SHP77 treated with DMSO at 0.1 percent for 48 hours (cell line): ENCODE measurements at places on chromosomes 2 and 18.

DNA sequence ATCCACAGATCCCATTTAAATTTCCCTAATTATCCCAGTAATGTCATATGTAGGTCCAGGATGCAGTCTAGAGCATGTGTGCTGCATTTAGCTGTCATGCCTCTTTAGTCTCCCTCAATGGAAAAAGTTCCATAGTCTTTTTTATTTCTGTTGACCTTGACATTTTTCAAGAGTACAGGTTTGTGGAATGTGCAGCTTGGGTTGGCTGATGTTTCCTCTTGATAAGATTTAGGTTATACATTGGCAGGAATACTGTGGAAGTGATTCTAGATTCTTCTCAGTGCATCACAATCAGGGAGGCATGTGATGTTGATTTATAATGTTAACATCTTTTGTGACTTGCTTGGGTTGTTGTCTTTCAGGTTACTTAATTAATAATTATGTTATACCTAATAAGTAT is 42.5 kb downstream of the PPM1B start:
- DNase-seq = no peak

- no peak for DNase-seq
Measured at GRCh38 chr2:44731505-44731904, 210.0 kb upstream of the SIX3 start.

DNA sequence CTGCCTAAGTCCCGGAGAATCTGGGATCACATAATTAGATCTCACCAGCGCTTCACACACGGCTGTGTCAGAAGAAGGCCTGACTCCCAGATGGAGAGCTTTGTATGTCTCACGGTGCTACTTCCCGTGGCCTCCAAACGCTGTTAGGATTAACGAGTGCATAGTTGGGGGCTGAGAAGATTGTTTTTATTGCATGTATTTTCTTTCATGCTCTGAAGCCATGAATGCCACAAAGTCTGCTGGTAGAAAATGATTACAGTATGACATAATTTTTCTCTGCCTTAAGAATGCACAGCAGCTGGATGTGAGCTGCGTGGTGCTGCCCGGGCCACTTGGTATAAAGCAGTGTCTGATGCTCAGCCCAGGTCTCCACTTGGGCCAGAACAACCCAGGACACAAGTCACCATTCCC is 166.5 kb downstream of the SEPTIN10 start:
- DNase-seq = no peak

DNA sequence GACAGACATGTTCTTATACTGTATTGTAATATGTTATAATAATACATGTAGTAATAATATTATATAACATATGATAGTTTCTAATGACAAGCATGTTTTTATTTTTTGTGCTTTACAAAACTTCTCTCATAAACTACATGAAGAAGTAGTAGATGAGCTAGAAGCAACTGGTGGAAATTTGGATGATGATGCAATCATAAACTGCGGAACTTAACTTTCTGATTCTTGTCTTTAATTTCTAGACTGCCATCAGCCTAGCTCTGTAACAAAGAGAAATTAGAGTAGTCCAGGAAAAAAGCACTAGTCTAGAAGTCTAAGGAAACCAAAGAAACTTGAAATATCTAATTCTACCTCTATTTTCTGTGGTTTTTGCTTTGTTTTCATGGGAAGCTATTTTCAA is 71.0 kb upstream of the SPATS2L start:
- DNase-seq = no peak

- no peak for DNase-seq
Measured at GRCh38 chr2:98247383-98247782, 98.9 kb upstream of the CNGA3 start.

DNA sequence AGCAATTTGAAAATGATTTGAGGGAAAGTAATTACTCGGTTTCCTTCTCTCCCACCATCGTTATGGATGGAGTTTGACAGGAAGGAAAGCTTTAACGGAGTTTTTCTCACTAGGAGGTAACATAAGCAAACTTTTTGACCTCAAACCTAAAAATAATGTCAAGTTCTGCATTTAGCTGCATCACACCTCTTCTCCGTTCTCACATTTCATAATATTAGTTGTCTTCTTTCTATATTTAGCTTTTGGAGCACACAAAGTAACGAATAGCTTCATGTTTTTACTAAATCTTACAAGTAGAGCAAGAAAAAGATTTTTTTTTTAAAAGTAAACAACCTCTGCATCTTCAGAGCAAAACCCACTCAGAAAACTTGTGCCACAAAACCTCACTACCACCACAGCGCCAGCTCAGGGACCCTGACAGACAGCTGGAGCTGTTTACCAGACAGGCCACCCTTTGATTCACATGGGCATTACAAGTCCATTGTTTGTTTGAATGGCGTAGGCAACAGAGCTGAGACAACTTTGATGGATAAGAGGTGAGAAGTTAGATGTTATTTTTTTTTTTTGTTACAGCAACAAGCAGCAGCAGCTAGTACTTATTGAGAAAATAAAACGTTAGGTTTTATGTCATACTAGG is 21.9 kb upstream of the ICOS start:
- DNase-seq = no peak

DNA sequence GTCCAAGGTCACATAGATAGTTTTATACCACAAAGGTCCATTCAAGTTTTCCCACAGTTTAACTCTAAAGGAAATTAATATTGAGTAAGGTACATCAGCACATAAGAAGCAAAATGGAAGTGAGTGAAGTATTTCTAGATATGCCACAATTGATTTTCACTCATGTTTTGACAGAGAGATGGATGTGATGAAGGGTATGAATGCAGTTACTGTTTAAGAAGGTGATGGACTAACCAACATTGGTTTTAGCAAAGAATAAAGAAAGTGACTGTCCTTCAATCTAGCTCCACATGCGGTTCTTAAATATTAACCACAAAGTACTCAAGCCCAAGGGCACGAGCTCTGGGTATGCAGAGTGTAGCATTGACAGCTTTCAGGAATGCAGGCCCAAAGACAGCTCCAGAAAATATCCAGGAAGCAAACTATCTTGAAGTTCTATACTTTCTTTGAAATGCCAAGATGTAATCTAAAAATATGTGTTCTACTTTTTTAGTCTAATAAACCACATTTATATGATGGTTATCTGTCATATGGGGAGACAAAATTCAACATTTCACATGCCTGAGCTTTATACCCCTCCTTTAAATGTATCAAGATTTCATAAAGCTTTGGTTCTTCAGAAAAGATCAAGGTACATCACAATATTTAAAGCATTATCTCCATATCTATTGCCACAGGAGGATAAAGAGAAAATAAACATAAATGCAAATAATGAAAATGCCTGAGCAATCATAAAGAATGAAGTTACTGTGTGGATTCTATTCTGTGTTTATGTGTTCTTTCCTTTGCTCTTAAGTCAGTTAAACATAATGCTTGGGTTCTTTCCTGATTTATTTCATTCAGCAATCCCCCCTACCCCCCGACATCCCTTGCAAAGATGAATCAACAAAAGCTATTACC is 6.7 kb upstream of the SCN1A start:
- DNase-seq = no peak

- DNase-seq = no peak
Measured at GRCh38 chr2:192307530-192307929, 112.8 kb upstream of the TMEFF2 start.

- no peak for DNase-seq
Measured at GRCh38 chr2:34738691-34739090, 1139.6 kb upstream of the FAM98A start.

DNA sequence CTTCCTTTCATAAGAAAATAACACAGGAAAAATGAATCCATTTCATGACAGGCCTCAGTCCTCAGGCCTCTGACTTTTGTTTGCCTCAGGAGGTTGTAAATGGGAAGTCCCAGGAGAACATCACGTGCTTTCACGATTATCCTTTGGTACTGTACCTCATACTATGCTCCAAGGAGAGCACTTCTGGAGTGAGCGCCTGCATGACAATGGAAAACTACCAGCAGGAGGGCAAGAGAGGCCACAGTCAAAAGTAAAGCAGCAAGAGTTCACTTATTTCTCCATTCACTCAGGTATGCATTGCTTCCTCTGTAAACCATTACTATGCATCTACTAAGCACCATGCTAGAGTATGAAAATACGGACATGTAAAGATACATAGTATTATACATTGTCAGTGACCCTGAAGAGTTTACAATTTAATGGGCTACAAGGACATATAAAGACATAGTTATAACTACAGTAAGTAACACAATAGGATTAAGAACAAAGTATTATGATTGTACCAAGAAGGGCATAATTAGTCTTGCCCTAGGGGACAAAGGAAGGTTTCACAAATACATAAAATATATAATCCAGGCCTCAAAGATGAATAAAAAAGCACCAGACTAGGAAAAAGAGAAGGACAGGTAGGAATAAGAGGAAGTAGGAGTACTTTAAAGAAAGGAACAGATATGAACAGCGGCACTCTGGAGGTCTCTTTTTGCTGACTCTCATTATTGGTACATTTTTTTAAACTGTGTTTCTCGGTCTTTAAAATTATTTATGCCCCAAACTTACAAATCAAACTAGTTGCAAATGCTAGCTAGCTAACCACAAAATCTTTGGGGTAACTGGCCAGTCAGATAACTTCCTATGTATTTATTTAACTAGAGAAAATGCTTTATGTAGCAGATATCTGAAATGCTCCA is 806.7 kb downstream of the NRXN1 start:
- DNase-seq = no peak

DNA sequence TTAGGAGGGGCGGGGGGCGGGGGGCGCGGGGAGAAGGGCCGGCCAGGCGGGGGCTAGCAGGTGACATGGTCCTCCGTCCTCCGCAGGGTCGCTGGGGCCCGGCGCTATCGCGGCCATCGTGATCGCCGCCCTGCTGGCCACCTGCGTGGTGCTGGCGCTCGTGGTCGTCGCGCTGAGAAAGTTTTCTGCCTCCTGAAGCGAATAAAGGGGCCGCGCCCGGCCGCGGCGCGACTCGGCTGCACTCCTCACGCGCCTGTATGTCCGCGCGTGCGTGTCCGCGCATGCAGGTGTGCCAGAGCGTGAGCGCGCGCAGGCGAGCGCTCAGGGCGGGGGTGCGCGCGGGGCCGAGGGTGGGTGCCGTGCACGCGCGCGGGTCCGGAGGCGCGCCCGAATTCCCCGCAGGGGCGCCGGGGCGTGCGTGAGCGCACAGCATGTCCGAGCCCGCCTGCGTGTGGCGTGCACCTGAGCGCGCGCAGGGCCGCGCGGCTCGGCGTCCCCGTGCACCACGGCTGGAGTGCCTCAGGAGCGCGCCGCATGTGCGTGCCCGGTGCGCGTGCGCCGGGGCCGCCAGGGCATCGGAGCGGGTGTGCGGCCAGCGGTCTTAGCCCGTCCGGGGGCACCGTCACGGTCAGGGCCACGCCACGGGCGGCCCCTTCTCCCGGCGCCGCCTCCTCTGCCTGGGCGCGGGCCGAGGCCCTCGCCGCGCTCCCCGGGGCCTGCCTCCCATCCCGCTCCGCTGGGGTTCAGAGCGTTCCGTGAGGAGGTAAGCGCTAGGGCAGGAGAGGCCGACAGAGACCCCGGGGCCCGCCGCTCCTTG is 6.3 kb downstream of the SNORC start:
- DNase-seq = no peak

- DNase-seq = no peak
Measured at GRCh38 chr2:113113807-113114206, 13.6 kb upstream of the IL1RN start.
